ENCODE measurements at places on chromosomes 16 and 17.

GRCh38 chr16:85716022-85716679, 27.4 kb upstream of the GINS2 start:
- no peak for DNase-seq

DNA sequence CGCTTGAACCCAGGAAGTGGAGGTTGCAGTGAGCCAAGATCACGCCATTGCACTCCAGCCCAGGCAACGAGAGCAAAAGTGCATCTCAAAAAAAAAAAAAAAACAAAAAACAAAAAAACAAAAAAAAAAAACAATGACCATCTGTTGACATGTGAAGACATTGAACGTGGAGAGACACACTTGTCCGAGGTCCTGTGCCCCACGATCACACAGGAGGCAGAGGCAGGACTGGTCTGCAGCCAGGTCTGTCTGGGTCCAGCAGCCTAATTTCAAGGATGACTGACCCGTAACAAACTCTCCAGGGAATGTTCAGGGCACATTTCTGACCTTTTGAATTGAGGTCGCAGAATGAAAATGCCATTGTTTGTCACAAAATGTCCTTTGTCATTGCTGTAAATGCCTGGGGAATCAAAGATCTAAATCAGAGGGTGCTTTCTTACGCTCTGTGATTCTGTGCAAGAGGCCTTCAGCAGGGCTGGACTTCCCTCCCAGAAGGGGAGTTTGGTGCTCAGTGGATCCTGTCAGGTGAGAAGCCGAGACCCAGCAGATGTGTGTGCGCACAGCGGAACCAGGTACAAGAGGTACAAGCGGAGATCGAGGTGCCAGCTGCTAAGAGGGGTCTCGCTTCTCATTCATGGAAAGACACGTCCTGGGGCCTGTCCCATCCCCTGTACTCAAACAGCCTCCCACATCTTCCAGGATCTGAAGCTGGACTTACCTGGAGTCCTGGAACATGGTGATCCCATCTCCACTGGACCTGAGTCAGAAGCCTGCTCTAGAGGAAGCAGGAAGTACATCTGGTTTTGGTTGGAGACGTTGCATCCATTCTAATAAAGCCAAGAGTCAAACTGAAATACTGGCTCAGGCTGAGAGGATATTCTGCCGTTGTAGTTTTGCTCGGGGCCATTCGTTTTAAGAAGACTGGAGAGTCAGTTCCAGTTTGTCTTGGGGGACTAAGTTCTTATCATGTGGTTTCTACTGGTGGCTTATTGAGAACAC, 95.8 kb downstream of the IRF8 start:
- no peak for DNase-seq

GRCh38 chr17:14301279-14302090, 604 bp downstream of the HS3ST3B1 start:
- DNase-seq = no peak

- no peak for DNase-seq
These were observed 347.0 kb downstream of the WWOX start for GRCh38 chr16:78446486-78446885.

- no peak for DNase-seq
These were observed 170.5 kb upstream of the CACNG3 start for GRCh38 chr16:24085666-24086065.

DNA sequence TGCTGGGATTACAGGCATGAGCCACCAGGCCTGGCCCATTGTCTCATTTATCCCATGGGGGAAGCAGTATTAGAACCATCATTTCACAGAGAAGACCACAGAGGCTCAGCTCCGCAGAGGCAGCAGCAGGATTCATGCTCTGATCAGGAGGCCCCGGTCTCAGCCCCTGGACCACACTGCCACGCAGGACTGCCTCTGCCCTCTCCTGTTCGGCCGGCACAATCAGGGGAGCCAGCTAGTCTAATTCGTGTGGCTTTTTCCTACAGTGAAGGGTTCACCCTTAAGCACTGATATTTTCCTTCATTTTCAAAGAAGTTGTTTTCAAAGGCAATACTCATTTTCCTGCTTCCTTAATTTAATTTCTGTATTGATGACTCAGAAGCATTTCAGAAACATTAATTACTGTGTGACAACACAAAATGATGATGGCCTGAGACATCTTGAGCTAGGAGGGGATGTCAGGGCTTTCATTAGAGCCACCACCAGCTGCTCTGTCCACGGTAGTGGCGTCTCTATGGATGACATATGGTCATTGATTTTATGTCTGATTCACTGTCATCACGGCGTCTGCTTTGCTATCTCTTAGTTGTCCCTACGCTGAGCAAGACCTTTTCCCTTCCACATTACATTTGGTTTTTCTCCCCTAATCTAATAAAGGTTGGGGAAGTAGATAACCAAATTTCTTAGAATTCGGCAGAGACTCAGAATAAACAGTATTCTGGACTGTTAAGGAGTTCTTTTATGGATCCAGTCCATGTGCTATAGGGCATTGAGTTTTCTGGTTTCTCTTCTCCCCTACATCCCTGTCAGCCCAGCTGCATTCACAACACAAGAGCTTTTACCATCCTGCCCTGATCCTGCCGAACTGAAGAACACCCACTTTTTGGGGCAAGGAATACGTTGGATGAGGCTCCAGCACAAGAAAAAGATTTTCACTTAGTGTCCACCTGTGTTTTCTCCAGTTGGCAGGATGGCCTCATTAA, 314.0 kb downstream of the SLC39A11 start:
- DNase-seq = no peak

- DNase-seq = no peak
These were observed 40.6 kb downstream of the ELAC2 start for GRCh38 chr17:12977008-12977751.

DNA sequence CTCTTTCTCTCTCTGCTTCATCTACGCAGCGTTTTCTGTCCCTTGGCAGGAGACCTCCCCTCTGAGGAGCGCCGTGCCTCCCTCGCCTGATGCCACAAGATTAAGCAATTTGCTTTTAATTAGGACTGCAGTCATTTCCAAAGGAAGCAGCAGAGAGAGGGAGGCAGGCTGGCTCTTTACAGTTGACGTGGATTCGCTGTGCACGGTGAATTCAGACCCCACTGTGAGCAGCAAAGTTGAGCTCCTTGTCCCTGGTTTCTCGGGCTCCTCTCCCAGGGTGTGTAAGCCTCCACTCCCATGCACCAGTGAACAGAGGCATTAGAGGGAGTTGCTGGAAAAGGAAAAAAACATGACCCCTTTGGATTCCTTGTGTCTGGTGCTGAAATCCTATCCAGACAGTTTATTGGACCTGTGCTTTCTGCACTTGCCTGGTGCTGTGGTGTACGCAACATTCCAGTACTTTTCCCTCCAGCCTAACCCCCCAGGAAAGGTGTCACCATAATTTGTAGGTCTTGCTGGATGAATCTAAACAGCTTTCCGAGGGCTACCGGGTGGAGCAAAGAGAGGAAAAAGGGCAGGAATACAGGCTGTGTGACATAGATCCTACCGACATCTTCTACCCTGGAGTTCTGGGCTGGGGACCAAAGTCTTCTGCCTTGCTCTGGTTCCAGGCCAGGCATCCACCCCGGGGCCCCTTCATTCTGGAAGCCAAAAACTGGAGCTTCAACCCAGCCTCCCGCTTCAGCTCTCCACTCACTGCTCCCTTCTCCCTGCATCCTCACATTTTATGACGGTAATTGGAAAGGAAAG, 171.0 kb downstream of the MAF start:
- DNase-seq = no peak

- no peak for DNase-seq
These were observed 1.6 kb downstream of the CHD9 start for GRCh38 chr16:53056392-53056881.

- DNase-seq = no peak
These were observed 2.5 kb upstream of the C16orf87 start for GRCh38 chr16:46833460-46833800.

GRCh38 chr17:57559634-57560318, 185.3 kb downstream of the CCDC182 start:
- no peak for DNase-seq

- DNase-seq = no peak
These were observed 185.3 kb downstream of the TMEM132E start for GRCh38 chr17:34764716-34765115.

DNA sequence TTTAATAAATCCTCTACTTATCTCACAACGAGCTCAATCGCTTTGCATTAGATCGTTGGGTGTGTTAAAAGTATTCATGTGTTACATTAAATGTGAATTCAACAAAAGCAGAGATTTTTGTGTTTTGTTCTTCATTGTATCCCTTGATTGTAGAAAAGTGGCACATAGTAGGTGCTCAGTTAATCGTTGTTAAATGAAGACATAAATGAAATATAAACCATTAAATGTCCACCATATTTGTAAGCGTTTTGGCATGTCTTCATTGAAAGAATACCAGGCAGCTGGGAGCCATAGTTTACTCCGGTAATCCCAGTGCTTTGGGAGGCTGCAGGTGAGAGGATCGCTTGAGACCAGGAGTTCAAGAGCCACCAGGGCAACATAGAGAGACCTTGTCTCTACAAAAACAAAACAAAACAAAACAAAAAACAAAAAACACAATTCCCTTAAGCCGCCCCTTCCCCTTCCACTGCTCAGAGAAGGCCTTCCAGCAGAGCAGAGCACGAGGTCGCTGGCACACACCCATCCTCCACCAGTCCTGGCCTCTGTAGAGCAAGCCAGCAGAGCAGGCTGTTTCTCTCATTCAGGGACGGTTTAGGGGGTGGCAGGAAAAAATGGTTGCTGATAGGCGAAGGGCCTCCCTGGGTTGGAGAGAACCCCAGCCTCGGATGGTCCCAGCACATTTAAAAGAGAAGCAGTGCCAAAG, 673 bp upstream of the CHD9 start:
- no peak for DNase-seq

DNA sequence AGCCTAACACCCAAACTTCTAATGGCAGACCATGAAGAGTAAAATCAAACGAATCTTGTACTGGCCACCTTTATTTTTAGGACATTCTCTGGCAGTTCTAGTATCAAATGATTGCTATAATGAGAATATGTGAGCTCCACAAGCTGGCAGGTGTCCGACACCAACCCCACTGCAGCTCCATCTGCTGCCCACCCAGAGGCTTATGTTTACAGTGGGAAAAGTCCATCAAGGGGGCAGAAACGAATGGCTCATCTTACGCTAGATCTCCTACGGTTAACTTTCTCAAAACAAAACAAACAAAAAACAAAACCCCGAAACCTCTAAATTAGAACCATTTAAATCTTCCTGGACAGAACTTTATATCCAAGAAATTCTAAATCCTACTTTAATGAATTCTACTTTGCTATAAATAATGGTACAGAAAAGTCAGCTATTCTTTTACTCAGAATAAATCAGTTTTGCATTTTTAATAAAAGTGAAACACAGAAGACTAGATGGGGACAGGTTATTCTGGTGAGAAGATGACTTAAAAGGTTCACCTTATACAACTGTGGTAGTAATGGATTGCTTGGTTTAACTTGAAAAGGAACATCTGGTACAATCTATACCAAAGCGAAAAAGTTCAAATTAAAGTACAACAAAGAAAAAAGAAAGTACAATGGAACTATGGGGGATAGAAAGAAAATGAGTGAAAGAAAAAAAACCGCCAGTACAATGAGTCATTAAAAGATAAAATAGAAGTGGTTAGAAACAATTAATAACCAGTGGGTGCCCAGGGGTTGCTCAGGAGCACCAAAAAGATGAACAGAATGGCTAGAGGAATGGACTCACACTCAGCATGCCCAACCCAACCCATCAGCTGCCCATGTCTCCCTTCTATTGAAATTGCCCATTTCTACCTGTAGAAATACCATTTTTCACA, 40.2 kb downstream of the GRB2 start:
- no peak for DNase-seq

- no peak for DNase-seq
These were observed 207.6 kb downstream of the NPIPB11 start for GRCh38 chr16:29198731-29199521.

GRCh38 chr17:44792276-44792675, 33.5 kb downstream of the ADAM11 start:
- DNase-seq = no peak

DNA sequence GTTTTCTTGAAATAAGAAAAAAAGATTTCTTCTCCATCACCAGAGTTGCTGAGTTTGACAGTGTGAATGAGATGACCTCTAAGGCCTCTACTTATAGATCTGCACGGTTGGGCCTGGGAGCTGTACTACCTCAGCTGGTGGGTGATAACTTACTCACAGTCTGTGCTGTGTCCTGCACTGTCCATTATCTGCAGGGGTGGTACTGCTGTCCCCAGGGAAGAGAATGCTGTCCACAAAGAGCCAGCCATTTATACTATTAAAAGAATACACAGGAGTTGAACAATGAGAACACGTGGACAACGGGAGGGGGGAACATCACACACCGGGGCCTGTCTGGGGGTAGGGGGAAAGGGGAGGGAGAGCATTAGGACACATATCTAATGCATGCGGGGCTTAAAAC, 655.3 kb downstream of the WWOX start:
- no peak for DNase-seq

DNA sequence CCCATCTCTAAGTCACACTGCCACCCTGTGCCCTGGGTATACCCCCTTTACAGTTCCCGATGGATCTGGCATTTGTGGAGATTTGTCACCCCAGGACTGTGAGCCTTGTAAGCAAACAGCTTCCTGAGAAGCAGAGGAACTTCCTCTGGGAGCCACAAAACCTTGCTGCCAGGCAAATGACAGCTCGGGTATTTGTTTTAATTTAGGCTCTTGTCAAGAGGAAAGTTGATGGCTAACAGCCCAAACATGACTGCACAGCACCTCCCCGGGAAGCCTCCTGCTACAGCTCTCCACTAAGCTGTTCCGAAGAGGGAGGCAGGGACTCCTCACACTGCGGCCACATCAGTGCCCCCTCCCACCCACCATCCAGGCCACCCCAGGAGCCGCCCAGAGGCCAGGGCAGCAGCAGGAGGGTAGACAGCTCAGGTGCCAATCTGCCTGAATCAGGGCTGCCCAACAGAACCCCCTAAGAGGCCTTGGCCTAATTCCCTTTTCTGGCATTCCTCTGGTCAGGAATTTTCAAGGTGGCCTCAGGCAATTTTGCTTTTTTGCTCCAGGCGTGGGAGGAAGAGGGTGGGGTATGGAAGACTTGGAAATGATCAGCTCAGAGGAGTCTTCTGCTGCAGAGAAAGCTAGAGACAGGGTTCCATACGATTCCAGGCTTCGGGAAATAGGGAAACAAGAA, 2.6 kb downstream of the ABR start:
- DNase-seq = peak; percentile 35

DNA sequence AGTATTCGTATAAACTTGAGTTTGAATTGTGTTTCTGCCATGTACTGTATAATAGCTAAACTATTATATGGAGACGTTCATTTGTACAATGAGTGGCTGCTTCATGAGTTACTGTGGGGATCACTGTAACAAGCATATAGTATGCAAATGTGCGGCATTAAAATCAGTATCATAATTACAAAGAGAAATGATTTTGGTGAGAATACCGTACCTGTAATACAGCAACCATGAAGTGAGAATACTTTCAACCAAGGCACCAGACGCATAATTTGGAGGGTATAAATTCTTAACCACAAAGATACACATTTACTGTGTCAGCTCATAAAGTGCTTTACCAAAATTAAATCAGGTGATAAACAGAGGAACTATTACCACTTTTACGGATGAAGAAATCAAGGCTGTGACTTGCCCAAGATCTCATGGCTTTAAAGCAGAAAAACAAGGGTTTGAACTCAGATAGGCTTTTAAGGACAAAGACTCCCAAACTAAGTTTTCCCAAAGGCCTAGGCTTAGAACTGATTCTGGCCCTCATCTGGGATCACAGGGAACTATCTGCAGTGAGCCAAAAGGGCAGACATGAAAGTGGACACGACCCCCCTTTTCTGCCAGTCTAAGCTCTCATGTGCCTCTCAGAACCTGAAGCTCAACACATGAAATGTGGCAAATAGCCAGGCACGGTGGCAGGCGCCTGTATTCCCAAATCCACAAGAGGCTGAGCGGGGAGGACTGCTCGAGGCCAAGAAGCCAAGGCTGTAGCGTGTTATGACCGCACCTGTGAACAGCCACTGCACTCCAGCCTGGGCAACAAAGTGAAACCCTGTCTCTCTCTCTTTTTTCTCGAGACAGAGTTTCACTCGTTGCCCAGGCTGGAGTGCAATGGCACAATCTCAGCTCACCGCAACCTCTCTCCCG, 6.4 kb downstream of the RPS15A start:
- DNase-seq = no peak

All from forelimb muscle (tissue), 1 donor.